ACHN (cell line): ENCODE measurements at places on chromosomes 4 and X.

DNA sequence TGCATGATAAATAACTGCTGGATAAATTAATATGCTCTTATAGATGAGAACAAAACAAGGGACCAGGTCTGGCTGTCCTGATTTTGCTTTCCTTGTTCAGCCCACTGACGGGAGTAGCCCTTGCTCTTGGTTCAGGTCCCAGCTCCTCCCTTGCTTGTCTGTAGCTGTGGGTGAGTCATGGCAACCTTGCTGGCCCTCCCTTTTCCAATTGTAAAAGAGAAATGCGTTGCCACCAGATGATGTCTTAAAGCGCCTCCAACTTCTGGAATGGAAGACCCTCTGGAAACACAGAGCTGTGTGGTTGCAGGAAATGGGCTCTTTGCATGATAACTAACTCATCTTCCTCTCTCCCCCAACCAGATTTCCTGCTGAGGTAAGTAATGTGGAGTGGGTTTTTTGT lies 171.4 kb downstream of the AASDH start:
- peak; percentile 24 for DNase-seq

- DNase-seq = no peak
Observed at GRCh38 chr4:88144866-88145300, 13.6 kb downstream of the ABCG2 start.

DNA sequence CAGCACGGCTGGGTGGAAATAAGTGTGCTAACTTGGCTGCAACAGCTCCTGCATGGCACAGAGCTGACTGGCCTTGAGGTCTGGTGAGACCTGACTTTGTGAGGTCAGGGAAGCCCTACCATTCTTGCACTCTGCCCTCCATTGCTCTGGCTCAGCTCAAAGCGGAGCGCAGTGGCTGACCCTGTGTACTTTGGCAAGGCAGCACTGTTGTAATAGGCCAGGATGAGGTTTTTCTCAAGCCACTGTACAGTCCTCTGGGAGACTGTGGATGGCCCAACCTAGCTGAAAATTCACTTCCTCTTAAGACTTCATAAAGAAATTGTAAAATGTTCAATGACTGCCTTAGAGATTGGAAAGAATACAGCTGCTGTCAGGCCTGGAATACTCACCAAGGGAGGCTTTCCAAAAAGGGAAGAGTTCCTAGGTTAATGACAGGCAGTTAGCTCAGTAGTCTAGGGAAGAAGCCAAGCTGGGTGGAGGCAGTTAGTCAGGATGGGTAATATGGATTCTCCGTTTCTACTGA lies 129.8 kb downstream of the GUCY2F start:
- DNase-seq = no peak

DNA sequence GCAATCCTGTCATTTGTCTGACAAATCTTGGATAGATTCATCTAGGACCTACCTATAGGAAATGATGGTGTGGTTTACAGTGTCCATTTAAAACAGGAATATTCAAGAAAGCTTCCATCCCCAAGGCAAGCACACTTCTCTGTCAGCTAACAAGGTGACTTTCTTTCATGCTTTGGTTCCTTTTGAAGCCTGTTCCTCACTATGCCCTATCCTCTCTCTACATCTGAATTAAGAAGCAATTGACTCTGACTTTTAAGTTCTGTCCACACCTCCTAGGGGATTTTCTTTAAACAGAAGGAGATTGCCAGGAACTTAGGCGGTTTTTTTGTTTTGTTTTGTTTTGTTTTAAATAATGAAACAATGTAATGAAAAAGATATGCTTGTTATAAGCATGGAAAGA lies 1181.4 kb upstream of the TENM3 start:
- DNase-seq = no peak

- no peak for DNase-seq
Observed at GRCh38 chr4:42732776-42733175, 75.9 kb upstream of the ATP8A1 start.

GRCh38 chr4:53573696-53574095 lies 17.6 kb downstream of the LNX1 start:
- no peak for DNase-seq

- DNase-seq = no peak
Observed at GRCh38 chr4:74054483-74055047, 16.1 kb upstream of the CXCL3 start.

- no peak for DNase-seq
Observed at GRCh38 chr4:176432811-176433540, 113.2 kb downstream of the SPCS3 start.

- DNase-seq = no peak
Observed at GRCh38 chr4:8252301-8253173, 17.0 kb upstream of the HTRA3 start.

DNA sequence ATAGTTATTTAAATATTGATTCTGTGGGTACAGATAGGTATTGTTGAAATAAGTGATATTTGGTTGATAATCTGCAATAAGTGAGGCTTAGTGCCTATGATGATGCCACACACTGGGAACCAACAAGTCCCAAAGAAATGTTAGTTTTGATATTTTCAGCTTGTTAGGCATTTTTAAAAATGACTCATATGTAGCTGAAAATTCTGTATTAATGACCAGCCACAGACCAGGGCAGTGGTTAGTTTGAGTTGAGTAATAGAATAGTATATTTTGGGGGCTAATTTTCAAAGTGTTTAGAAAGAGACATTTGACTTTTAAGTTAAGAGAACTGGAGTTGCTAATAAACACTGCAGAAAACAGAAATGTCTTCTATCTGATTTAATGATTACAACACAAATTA lies 9.4 kb downstream of the INTU start:
- no peak for DNase-seq

- no peak for DNase-seq
Observed at GRCh38 chr4:122537388-122538135, 81.0 kb upstream of the IL2 start.

DNA sequence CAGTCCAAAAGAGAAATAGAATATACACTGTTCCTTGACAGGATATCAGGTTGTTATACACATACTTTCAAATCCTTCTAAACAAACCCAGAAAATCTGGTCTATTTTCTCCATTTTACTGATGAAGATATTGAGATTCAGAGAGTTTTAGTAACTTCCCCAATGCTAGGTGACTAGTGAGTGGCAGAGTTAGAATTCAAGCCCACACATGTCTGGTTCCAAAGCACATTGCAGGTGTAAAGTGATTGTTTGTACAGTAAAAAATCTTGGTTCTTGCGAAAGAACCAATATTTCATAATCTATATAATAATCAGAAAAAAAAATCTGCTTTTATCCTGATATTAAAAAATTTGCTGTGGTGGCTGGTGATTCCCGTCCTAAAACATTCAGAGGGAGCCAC lies 39.5 kb upstream of the EMCN start:
- no peak for DNase-seq

GRCh38 chr4:18180122-18180521 lies 158.6 kb upstream of the LCORL start:
- no peak for DNase-seq

GRCh38 chr4:41964401-41964800 lies 17.2 kb upstream of the DCAF4L1 start:
- no peak for DNase-seq

- DNase-seq = no peak
Observed at GRCh38 chr4:90621080-90621479, 493.9 kb downstream of the CCSER1 start.

GRCh38 chrX:150478496-150479492 lies 89.6 kb upstream of the MTM1 start:
- no peak for DNase-seq

GRCh38 chr4:7808752-7809151 lies 130.9 kb downstream of the AFAP1 start:
- DNase-seq = no peak

DNA sequence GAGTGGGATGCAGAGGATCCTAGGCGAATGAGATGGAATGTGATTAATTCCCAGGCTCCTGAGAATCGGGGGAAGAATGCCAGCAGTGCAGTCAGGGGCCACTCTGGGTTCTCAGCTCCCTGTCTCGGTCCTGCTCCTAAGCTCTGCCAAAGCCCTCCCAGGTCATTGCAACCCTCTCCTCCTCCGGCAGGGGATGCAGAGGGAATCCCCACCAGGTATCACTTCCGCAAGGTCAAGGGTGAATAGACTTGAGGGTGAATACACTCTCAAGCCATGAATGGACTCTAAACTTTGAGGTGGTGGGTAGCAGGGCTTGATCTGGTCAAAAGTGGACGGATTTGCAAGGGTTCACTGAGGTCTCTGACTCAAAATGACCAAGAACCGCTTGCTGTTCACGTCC lies 139.3 kb upstream of the MXRA5 start:
- no peak for DNase-seq

DNA sequence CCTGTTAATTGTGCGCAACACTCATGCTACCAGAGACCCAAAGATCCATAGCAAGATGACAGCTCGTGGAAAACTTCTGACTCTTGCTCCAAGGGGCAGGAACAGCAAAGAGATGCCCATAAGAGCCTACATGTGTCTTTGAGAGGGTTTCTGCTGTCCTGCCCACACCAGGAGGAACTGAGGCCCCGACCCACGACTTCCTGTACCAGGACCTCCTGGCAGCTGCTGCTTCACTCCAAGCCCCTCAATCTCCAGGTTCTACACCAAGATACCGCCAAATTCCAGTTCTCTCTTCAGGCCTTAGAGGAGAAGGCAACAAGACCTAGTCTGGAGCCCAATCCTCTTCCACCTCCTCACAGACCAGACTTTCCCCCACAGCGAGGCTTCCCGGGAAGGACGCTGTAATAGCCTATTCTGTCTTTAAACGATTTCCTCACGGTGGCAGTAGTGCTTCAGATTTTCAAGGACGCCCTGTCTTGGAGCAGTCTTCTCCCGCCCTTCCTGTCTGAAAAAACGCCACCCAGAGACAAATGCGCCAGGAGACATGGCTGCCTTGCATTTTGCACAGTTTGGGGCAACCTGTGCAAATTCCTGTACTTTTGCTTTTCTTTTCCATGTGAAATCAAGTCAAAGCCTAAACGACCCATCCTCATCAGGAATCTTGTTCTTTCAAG lies 230.2 kb upstream of the STK26 start:
- no peak for DNase-seq
